ENCODE measurements at places on chromosomes 13 and 19.

DNA sequence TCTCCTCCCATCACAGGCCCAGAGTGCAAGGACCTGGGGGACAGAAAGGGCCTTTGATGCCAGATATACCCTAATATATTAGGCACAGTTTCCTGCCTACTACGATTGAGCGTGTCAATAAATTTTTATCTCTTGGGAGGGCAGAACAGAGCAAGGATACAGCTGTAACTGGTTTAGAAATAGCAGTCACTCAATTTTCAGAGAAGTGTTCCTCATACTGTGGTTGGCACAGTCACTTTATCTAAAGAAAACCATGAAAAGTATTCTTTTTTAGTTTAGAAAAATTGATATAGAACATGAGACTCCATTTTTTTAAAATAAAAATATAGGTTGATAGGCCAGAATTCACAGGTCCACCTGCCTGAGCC is 460 bp upstream of the ZNF155 start:
- DNase-seq, result no peak

GRCh38 chr19:49210108-49210900 is 52.7 kb downstream of the TRPM4 start:
- peak; percentile 48 for DNase-seq

- DNase-seq, result no peak
Observed at GRCh38 chr13:46317120-46317519, 69.9 kb downstream of the RUBCNL start.

- no peak for DNase-seq
Observed at GRCh38 chr19:56974556-56975207, 134.2 kb upstream of the PEG3 start.

DNA sequence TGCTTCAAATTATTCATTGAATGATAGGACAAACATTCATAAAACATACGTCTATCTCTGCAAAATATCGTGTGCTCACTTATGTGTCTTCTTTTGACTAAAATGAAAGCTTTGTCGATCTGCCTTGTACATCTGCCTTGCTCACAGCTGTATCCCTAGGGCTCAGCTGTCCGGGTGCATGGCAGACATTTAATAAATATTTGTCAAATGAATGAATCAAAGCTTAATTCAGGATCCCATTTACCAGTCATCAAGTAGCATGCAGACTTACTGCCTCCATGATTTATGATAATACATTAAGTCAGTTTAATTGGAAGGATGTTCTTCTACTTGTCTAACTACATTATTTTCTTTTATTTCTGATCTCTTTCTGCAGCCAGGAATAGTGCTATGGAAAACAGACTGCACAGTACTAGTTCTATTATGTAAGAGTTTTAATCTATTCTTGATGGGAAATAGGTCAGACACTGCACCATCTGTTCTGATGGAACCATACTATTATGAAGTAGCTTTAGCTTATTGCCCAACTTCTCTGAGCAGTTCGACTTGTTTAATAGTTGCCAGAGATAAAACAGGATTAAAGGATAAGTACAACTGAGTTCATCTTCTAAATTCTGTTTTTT is 13.2 kb downstream of the SLC46A3 start:
- DNase-seq, result no peak

- DNase-seq, result no peak
Observed at GRCh38 chr13:37490176-37490779, 108.3 kb downstream of the POSTN start.

DNA sequence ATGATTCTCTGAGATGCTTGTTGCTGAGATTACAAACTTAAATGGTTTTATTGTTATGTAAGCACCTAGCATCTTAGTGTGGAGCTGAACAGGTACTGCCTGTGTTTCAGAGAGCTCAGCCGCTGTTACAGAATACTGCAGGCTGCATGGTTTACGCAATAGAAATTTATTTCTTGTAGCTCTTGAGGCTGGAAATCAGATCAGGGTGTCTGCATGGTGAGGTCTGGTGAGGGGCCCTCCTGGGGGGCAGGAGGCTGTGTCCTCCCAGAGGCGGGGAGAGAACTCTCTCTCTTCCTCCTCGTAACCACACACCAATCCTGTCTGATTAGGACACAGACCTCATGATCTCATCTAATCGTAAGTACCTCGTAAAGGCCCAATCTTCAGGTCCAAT is 13.1 kb downstream of the ATP11A start:
- DNase-seq, result no peak

DNA sequence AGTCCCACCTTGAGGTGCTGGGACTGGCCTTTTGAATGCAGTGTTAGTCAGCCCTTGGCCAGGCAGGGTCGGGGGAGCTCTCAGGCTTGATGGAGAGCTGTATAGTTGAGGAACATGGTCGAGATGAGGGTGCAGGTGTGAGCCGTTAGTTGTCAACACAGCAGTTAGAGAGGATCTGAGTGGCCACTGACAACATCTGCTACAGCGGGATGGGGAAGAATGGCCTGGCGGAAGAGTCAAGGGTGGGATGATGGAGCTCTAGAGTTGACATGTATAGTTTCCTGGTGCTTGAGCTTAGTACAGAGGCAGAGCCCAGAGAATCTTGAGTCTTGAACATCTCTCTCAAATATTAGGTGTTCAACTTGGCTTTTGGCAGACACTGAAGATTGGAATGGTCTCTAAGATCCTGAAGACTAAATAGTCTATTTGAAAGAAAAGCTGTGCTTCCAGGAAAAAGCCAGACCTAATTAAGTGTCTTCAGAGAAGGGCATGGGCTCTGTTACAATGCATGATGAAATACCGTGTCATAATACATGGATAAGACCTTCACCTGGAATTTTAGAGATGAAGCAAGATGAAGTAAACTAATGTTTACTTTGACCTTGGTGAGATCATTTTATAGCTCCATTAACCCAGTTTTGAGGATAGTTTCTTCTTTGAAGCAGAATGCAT is 9.7 kb downstream of the PCCA start:
- DNase-seq, result no peak

GRCh38 chr19:50708179-50708879 is 11.3 kb downstream of the SHANK1 start:
- DNase-seq, result no peak

DNA sequence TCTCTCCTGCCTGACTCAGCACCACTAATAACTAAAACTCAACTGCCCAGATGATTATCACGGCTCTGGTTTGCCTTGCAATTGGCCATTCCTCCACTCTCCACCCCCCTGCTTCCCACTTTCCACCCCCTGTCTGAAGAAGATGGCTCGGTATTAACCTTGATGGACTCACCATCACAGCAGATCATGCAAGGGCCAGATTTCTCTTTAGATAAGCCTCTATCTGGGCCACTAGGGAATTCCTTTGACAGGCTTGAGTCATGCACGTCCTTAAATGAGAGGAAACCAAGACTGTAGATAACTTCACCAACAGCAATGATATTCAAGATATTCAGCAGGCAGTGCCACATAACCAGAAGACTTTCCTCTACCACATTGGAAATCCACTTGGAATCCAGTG is 131.1 kb upstream of the NBEA start:
- DNase-seq, result no peak

DNA sequence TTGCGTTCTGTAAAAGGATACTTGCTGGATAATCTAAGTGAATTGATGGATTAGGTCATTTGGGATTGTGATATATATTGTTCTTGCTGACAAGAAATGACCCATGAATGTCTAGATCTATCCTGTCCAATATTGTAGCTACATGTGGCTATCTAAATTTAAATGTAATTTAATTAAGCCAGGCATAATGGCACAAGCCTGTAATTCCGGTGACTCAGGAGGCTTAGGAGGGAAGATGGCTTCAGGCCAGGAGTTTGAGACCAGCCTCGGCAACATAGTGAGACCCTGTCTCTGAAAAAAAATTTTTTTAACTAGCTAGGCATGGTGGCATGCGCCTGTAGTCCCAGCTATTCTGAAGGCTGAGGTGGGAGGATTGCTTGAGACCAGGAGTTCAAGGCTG is 39.3 kb upstream of the AKAP11 start:
- DNase-seq, result no peak

DNA sequence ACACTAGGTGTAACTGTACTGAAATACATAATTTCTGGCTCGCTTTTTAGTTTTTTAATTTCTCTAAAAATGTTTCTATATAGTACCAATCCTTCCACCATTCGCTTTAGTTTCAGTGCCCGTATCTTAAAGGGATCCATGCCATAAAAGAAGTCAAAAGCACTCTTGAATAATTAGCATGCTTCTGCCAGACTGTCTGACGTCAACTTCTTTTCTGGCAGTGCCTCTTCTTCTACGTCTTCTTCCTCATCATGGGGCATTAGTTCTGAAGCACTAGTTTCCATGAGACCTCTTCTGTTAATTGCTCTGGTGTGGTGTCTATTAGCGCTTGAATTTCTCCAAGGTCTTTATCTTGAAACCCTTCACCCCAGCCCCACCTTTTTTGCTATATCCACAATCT is 93.8 kb upstream of the DOCK9 start:
- no peak for DNase-seq

GRCh38 chr13:26020891-26021290 is 30.9 kb downstream of the SHISA2 start:
- DNase-seq, result no peak

DNA sequence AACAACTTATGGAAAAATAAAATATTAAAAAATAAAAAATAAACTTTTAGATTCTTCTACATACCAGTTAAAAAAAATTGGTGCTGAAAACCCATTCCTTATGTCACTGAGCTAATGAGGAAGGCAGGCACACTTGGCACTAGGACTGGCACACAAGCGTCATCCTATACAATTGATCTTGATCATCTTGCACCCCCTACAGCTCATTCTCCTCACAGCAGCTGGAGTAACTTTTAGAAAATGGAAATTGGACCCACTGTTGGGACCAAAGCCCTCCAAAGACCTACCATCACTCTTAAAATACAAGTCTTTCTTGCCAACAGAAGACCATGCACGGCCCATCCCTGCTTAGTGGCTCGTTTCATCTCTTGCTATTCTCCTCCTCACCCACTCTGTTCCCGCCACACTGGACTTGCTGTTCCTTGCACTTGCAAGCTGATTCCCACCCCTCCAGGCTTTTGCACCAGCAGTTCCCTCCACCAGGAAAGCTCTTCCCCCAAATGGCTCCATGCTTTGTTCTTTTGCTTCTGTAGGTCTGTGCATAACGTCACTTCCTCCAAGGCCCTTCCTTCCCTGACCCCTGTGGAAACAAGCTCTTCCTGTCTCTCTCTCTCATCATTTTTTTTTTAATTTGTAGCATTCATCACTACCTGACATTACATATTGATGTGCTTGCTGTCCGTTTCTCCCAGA is 11.6 kb downstream of the CTU1 start:
- peak; percentile 9 for DNase-seq

DNA sequence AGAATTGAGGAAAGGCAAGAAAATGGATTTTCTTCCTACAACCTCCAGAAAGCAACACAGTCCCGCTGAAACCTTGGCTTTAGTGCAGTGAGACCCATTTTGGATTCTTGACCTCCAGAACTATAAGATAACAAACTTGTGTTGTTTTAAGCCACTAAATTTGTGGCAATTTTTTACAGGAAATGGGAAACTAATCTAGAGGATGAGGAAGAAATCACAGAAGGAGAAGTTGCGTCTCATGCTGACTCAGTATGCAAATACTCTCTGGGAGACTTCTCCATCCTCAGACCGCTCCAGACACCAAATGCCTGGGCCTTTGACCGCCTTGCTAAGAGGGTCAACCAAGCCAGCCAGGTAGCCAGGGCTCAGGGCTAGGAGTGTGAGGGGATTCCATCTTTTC is 13.1 kb upstream of the CEACAM16 start:
- DNase-seq, result no peak

DNA sequence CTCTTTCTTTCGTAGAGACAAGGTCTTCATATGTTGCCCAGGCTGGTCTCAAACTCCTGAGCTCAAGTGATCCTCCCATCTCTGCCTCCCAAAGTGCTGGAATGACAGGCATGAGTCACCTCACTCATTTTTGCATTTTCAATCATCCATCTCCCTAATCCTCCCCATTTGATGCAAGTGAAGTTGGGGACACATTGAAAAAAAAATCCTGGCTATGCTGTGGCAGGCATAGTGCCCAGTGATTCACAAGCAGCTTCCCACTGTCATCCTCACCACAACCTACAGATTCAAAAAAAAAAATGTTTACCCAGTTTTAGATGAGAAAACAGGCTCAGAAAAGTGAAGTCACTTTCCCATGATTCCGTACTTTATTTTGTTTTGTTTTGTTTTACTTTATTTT is 44.7 kb upstream of the USP29 start:
- no peak for DNase-seq

DNA sequence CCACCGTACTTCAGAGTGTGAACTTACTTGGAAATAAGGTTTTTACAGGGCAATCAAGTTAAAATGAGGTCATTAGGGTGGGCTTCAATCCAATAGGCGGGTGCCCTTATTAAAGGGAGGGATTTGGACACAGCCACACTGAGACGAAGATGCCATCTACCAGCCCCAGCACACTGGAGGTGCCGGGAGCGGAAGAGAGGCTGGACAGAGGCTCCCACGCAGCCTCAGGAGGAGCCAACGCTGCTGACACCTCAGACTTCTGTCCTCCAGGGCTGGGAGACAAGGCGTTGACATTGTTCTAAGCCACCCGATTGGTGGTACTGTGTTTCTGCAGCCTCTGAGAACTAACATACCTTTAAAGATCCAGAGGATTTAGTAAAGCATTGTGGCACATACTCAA is 12.6 kb upstream of the RAB20 start:
- DNase-seq, result no peak

DNA sequence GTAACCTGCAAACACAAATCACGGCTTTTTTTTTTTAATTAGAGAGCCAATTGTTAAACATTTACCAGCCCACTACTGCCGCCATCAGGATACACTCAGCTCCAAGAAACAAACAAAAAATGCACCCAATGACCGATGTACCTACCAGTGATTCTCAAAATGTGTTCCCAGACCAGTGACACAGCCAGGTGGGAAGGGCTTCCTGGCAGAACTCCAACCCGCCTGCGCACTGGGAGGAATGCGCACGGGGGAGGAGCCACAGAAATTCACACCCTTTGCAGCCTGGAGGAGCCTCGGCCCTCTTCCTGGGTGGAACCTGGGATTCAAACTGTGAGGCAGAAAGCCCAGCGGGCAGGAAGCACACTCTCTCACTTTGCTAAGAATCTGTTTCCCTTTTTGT is 255.9 kb downstream of the TBC1D4 start:
- DNase-seq, result no peak

- DNase-seq, result no peak
Observed at GRCh38 chr19:55254625-55254977, 4.2 kb downstream of the PPP6R1 start.

GRCh38 chr13:35716729-35717128 is 240.2 kb upstream of the MAB21L1 start:
- no peak for DNase-seq

DNA sequence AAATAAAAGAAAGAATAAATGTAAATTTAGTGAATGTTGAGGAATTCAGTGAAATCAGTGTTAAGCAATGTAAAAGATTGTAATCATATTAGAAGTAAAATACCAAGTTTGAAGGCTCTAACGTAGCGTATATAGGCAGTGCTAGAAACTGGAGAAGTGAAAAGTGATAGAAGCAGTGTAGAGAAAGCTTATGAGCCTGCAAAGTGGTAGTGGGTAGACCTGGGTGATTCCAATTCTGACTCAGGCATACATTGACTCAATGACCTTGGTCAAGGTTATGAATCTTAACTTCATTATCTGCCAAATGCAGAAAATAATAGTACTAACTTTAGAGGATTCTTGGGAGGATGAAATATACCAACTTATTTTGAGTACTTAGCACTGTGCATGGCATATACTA is 4.1 kb downstream of the SLC10A2 start:
- no peak for DNase-seq
